SK-N-DZ (cell line): ENCODE measurements at places on chromosomes 13 and 19.

DNA sequence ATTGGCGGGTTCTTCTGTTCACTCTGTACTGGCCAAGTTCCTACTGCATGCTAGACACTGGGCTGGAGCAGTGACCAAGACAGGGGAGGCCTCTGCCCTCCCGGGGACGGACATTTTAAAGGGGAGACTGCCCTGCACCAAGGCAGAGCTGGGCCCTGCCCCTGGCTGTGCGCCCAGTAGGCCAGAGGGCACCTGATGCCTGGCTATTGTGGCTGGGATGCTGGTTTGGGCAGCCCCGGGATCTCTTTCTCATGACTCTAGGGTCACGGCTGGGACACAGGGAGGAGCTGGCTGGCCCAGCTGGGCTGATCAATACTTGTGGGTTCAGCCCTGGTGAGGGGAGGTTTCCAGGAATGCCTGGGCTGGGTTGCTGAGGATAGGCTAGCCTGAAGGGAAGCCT lies 17.7 kb downstream of the LIPE start:
- DNase-seq = no peak

- DNase-seq = no peak
Measured at GRCh38 chr13:45847554-45848224, 3.9 kb downstream of the SIAH3 start.

DNA sequence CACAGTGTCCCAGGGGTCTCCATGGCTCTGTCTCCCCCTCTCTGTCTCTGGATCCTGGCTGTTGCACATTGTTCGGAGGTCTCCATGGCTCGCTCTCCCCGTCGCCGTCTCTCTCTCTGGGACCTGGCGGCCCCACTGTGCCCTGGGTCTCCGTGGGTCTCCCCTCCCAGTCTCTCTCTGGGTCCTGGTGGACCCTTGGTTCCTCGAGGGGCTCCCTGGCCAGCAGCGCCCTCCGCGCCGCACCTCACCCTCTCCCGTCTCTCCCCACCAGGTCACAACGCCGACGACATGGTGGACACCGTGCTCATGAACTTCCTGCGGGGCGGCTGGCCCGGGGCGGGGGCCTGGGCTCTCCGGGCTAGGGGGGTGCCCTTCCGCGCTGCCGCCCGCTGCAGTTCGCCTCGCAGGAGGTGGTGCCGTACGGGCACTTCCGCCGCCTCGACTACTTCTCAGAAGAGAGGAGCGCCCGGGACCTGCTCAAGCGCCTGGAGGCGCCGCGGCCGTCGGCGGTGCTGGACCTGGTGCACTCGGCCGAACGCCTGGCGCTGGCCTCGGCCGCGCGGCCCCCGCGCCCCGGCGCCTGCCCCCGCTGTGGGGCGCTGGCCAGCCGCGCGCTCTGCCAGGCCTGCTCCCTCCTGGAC lies 29.1 kb downstream of the SIGLEC5 start:
- no peak for DNase-seq

DNA sequence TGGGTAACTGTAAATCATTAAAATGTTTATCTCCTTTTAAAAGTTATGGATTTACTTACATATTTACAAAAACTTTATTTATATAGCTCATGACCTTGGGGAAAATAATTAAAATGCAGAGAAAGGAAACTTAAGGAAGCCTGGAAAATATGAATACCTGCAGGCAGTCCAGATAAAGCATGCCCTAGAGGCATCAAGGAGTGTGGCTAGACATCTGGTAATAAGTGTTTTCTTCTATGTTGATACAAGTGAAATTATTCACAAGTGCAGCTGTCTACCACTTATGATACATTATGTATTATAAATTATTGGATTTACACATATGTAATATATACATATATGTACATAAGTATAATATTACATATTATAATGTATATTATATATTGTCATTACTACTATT lies 207.9 kb downstream of the LMO7 start:
- DNase-seq = no peak

GRCh38 chr13:79128158-79128557 lies 277.9 kb downstream of the RBM26 start:
- no peak for DNase-seq

DNA sequence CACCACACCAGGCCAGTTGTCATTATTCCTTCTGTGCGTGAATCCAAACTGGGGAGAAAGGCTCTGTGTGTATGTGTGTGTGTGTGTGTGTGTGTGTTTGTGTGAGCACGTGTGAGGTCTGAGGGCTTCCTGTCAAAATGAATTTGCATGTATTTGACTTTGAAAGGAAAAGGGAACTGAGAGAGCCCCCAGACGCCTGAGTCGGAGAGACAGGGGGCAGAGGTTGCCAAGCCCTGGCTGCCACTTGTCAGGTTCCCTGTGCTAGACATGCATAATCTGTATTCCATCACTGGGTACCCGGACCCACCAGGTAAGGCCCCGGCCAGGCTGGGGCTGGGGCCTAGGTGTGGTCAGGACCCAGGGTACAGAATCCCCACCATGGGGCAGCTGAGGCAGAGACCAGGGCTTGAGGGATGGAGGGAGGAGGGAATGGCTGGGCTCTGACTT lies at the start of gene CLEC17A:
Gene CLEC17A (plus strand): TSS at position 191 of the 447 bp plus-strand sequence. CDS start 77 bp downstream, at position 268.
- no peak for DNase-seq

- DNase-seq = no peak
Measured at GRCh38 chr13:24196593-24197197, 36.2 kb downstream of the SPATA13 start.

DNA sequence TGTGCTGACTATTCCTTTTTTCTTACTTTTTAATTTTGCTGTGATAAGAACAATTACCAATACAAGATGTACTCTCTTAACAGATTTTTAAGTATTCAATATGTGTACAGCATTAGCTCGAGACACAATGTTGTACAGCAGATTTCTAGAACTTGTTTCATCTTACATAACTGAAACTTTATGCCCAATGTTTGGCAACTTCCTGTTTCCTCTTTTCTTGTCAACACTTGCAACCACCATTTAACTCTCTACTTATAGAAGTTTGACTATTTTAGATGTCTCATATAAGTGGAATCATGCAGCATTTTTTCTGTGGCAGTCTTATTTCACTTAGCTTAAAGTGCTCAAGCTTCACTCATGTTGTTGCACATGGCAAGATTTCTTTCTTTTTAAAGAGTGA lies 1426.8 kb downstream of the SLITRK5 start:
- no peak for DNase-seq

DNA sequence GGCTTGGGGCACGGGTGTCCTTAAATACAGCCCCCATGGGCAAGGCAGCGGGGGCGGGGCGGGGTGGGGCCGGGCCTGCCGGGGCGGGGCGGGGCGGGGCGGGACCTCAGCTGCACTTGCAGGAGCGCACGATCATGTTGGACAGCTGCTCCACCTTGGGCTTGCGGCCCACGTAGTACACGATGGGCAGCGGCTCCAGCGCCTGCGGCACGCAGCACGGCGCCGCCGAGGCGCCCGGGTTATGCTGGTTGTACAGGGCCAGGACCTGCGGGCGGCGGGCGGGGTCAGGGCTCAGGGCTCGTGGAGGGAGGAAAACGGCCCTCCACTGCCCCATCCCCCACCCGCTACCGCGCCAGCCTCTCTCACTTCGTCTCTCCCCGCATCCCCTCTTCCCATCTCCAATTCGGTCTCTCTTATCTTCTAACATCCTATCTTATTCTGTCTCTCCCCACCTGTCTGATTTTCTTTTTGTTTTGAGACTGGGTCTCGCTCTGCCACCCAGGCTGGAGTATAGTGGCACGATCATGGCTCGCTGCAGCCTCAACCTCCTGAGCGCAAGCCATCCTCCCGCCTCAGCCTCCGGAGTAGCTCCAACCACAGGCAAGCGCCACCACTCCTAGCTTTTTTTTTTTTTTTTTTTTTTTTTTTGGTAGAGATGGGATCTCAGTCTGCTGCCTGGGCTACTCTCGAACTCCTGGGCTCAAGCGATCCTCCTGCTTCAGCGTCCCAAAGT lies 21.1 kb downstream of the CCDC97 start:
- no peak for DNase-seq

- no peak for DNase-seq
Measured at GRCh38 chr13:94559222-94559795, 36.6 kb downstream of the TGDS start.

- DNase-seq = no peak
Measured at GRCh38 chr13:72959643-72960042, 99.2 kb upstream of the KLF5 start.

GRCh38 chr13:34578471-34578870 lies 363.6 kb upstream of the NBEA start:
- no peak for DNase-seq

- DNase-seq = no peak
Measured at GRCh38 chr13:20230913-20231838, 943 bp downstream of the GJB6 start.

GRCh38 chr13:101139081-101139480 lies 277.2 kb downstream of the NALCN start:
- no peak for DNase-seq

- DNase-seq = no peak
Measured at GRCh38 chr13:33158271-33158670, 127.3 kb downstream of the STARD13 start.

- DNase-seq = no peak
Measured at GRCh38 chr19:3094601-3095440, 659 bp downstream of the GNA11 start.

DNA sequence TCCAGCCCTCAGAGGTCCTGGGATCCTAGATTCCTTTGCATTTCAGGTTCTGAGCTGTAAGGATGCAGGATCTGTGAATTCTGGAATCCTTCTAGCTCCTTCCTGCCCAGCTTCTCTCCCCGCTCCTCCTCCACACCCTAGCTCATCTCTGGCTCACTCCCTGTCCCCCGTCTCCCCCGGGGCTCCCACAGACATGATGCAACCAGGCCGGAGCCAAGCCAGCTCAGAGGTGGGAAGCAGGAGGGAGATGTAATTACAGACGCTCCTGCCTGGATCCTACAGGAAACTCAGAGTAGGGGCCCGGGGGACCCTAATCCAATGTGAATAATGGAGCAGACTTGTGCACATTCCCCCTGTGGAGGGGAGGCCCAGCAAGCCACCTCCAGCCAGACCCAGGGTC lies 4.5 kb downstream of the GNG8 start:
- DNase-seq = no peak

DNA sequence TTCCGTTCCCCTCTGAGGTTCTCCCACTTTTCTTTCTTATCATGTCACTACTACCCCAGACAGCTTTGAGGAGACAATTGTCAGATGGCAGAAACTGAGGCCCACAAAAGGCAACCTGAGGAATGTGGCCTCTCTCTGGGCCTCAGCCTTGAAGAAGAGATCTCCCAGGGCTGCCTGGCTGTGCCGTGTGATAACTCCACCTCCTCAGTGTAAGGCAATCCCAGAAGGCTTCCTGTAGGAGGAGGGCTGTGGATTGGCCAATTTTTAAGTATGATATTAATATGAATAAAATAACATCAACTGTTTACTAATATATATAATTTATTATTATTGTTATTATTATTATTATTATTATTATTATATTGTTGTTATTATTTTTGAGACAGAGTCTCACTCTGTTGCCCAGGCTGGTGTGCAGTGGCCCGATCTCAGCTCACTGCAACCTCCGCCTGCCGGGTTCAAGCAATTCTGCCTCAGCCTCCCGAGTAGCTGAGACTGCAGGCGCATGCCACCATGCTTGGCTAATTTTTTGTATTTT lies 4.5 kb upstream of the DUS3L start:
- DNase-seq = no peak

DNA sequence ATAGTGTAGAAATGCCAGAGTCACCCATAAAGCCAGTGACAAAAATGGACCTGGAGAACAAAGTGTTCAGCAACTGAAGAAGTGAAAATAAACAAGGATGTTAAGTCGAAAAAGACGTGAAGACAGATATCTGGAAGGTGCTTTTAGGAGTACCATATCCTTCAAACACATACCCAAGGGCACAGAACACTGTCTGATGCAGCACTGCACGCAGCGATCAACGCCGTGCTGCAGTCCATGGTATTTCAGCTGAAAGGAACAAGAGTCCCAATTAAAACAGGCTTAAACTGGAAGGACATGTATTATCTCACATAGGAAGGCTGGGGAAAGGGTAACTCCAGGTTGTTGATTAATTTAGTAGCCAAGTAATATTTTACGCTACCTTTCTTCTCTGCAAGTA lies 108.2 kb downstream of the SGCG start:
- no peak for DNase-seq

- no peak for DNase-seq
Measured at GRCh38 chr13:95524264-95524901, 28.1 kb upstream of the CLDN10 start.

- no peak for DNase-seq
Measured at GRCh38 chr19:44807162-44807561, 1.7 kb upstream of the BCAM start.

DNA sequence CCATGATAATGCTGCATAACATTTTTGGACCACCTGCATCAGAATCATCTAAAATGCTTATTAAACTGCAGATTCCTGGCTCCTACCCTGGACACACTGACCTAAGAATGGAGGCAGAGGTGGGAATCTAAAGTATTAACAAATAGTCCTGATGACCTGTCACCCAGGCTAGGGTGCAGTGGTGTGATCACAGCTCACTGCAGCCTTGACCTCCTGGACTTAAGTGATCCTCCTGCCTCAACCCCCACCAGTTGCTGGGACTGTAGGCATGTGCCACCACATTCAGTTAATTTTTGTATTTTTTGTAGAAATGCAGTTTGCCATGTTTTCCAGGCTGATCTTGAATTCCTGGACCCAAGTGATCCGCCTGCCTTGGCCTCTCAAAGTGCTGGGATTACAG lies 43.3 kb downstream of the LMO7 start:
- DNase-seq = no peak

DNA sequence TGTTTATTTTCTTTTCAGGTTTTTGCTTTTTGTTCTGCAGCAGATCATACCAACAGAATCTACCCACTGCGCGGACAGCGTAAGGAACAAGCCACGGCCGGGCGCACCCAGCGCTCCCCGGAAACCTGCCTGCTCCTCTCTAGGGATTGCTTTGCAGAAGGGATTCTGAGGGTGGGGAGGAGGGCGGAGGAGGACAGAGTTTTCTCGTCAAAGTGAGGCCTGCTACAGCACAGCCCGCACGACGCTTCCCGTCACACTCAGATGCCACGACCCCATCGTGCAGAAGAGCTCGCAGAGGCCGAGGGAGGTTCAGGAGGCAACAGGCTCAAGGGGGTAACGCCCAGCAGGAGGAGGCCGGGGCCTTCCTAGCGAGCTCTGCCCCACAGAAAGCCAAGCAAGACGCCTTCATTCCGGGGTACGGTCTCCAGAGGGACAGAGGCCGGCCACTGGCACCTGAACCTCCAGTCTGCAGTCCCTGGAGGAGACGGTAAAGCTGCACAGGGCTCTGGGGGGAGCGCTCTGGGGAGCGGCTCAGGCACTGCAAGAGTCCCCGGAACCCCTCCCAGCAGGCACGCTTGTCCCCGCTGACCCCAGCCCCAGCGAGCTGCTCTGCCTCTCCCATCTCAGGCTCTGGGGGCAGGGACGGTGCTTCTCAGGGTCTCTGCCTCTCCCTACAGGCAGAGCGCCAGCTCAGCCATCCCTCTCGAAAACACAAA lies 6.9 kb downstream of the REXO1 start:
- no peak for DNase-seq
